ENCODE measurements at places on chromosomes 3 and 15.

DNA sequence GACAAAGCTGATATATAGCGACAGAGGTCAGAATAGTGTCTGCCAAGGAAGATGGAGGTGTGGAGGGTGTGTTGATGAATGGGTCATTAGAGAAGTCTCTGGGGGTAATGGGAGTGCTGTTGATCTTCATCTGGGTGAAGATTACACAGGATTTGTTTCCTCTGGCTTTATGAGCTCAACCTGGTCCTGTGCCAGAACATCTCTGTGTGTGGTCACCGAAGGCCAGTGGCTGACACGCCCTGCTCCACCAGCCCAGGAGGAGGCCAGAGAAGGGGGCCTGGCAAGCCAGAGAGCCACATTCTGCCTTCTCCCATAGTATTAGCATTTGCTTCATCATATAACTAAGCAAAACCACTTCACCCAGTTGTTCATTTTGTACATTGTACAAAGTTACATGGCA, 121.1 kb downstream of the ZNF621 start:
- DNase-seq, result no peak

DNA sequence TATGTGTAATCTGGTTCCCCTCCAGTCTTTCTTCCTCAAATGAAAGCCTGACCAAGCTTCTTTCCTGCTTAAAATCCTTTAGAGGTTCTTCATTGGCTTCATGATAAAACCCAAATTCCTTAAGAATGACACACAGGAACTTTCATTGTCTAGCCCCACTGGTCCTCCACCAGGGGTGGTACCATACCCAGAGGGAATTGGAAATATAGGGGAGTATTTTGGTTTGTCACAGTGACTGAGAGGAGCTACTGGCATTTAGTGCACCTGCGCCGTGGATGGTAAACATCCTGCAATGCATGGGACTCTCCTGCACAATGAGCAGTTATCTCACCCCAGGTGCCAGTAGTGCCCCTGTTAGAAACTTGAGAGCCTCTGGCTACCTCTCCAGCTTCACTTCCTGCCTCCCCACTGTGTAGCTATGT, 10.8 kb downstream of the ZWILCH start:
- no peak for DNase-seq

GRCh38 chr3:8899876-8900460, 63.3 kb downstream of the RAD18 start:
- no peak for DNase-seq

DNA sequence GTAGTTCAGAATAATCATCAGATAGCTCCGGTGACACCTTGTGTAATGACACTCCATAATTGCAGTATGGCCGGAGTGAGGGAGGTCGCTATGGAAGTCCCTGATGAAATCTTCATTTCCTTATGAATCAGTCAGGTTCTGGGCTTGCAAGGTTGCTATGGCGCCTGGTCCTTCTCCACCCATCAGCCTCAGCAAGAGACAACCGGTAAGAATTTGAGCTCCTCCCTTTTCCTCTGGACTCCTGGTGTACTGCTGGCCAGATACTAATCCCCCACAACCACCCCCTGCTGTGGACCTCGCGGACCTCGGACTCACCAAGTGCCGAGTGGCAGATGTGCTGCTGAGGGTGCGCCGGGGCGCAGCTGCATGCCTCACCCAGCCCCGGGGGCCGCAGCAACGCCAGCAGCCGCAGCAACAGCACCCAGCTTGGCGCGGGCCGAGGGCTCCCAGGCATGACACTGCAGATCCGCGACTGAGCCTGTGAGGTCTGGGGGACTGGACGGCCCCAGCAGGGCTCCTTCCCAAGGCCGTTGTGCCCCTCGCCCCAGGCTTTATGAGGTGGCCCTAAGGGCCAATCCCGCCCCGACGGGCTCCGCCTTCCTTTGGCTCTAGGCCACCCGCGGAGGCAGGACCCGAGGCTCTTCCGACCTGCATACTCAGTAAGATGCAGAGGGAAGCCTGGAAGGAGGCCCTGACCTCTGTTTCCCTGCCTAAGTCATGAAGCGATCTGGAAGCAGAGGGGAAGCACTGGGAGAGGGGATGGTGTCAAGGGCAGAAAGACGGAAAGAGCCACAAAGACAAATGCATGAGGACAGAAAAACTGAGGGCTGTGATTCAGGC, at the start of gene TIMP4:
Gene TIMP4 (minus strand): TSS at position 526 of the 840 bp plus-strand sequence. CDS start 72 bp downstream, at position 454.
- DNase-seq, result no peak

DNA sequence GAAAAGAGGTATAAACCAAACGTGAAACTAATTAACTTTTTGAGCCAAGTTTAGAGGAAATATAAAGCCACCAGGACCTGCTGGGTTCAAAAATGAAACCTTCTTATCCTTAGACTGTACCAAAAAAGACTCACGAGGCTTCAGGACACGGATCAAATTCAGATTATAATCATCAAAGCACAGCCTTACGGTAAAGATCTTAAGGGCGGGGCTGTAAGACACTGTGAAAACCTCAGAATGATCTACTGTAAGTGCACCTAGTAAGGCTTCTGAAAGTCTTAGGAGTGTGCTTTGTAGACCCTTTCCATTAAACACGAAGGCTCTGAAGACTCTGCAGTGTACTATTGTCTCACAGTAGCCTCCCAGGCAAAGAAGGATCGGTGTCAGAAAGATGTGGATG, 26.8 kb downstream of the TARS3 start:
- DNase-seq, result no peak

GRCh38 chr3:43866529-43867353, 176.0 kb downstream of the ABHD5 start:
- DNase-seq, result no peak

DNA sequence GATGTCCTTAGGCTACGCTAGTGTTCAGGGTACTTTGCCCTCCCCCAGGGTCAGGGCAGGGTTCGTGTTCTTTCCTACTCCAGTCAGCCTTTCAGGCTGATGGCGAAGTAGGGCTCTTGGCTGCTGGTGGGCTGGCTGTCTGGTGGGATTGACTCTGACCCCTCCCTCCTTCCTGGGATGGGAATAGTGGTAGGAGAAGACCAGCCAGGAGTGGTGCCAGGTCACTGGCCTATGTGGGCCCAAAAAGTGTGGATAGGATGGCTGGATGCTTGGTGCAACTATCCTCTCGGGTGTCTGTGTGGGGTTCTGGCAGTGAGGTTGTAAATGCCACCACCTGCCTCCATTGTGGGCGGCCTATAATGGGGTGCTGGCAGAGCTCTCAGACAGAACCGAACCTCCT, 20.4 kb upstream of the EXOG start:
- no peak for DNase-seq

GRCh38 chr15:101129851-101130380, 121.9 kb downstream of the CHSY1 start:
- DNase-seq, result no peak

DNA sequence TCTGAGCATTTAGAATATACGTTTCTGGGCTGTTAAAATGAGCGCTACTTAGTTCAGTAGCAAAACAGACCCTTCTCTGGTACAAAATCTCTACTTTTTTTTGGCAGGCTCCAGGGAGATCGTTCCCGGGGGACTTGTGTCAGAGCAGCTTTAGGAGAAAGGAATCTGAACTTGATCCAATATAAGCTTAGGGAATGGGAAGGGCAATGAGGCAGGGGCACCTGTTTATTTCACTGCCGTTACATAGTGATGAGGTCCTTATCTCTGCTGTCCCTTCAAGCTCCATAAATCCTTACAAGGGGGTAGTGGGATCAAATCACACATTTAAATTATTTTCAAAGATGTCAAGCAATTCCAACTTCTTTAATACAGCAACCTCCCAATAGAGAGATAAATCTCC, 128.7 kb upstream of the BNIP2 start:
- no peak for DNase-seq

GRCh38 chr3:125024817-125025216, 31.0 kb downstream of the HEG1 start:
- DNase-seq, result no peak

DNA sequence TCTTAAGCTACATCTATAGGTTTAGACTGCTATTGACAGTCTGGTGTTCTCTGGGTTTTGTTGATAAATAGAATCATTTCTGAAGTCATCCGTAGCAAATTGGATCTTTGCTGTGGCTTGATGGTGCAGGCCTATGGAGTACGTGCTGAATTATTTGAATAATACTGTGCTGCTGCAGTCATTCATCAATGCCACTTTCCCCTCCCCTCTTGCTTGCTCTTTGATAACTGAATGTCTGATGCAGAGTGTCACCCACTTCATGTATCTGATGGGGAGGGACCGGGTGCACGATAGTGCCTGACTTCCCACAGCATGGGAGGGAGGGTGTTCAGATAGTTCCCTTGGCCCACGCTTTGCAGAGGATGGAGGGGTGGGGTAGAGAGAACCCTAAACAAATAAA, 179.9 kb downstream of the AGBL1 start:
- no peak for DNase-seq

- DNase-seq, result no peak
Observed at GRCh38 chr3:17044855-17045254, 160.1 kb downstream of the PLCL2 start.

- DNase-seq, result no peak
Observed at GRCh38 chr3:194967151-194968117, 281.8 kb downstream of the FAM43A start.

DNA sequence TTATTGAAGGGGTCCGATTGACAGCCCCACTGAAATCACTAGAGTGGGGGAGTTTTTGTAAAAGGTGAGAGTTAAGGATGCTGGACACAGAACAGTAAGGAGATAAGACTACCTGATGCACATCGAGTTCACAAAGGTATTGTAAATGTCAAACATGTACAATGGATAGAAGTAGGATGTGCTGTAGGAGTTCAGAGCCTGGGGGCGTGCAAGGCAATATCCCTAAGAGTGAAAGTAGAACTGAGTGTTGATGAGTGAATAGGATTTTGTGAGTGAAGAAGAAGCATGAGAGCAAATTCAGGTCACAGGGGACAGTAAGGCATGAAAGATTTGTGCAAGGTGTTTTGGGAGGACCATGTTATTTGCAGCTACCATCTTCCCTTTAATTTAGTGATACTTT, 21.5 kb downstream of the DOCK3 start:
- no peak for DNase-seq

DNA sequence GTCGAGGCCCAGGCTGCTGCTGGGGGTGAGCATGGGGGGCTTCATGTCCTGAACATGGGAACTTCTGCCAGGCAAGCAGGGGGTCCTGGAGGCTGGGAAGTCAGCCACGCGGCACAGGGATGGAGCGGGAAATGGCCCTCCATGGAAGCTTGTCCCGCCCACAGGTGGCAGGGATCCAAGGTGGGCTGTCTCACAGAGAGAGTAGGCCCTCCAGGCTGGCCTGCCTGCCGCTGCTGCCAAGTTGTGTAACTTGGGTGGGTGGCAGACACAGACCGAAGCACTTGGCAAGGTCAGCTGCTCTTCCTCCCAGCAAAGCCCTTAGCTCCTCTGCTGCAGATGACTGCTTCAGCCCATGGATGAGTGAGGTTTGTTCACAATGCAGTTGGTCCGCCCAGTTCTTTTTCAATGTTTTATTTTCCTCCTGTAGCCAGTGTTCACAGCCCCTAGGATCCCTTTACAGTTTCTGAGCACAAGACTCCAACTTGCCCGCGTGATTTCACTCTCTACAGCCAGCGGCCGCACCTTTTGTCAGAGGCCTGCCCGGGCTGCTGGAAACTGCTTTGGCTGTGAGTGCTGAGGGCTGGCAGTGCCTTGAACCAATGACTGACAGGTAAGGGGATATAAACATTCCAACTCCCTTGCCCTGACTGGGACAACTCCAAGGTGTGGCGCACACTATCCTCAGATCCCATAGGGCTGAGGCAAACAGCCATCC, 26.7 kb downstream of the HCN4 start:
- no peak for DNase-seq

GRCh38 chr15:48423896-48424475, 92.8 kb downstream of the DUT start:
- DNase-seq, result no peak

DNA sequence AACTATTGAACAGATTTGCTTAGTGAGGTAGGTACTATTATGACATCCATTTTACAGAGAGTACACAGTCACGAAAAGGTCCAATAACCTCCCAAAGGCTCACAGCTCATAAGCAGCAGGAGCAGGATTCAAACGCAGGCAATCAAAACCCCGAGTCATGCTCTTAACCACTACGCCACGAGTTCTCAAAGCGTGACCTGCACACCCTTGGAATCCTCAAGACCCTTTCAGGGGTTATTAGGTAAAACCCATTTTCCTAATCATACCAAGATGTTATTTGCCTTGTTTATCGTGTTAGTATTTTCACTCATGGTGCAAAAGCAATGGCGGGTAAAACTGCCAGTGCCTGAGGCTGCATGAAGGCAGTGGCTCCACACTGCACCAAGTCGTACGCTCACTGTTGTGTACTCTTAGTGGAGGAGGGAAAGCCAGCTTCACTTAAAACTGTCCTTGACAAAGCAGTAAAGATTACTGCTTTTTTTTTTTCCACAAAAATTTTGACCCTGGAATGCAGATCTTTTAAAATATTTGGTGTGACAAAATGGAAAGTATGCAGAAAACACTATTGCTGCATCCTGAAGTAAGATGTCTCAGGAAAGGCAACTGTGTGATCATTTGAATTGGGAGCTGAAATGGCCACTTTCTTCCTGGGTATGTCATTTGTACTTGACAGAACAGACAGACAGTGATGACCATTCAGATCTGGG, 96.1 kb downstream of the IGF2BP2 start:
- no peak for DNase-seq

GRCh38 chr3:8303466-8303865, 198.2 kb upstream of the LMCD1 start:
- no peak for DNase-seq

- no peak for DNase-seq
Observed at GRCh38 chr15:101004500-101004899, 85.3 kb downstream of the LRRK1 start.

GRCh38 chr3:25831578-25831977, 41.7 kb downstream of the OXSM start:
- DNase-seq, result no peak

DNA sequence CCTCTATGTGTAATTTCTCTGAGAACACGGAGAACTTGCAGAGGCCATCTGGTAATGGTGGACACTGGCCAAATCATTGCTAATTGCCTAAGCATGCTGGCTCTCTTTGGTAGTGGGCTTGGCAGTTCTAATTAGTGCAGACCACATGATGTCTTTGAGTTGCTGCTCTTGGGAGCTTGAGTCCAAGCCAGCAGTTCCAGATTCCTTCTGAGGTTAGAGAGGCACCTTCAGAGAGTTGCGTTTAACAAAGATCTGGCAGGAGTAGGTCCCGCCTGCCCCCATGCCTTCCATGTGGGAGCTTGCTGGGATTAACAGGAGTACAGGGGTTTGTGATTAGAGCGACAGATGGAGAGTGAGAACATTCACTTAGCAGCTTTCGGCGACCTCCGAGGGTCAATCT, 449.0 kb upstream of the LMCD1 start:
- no peak for DNase-seq

DNA sequence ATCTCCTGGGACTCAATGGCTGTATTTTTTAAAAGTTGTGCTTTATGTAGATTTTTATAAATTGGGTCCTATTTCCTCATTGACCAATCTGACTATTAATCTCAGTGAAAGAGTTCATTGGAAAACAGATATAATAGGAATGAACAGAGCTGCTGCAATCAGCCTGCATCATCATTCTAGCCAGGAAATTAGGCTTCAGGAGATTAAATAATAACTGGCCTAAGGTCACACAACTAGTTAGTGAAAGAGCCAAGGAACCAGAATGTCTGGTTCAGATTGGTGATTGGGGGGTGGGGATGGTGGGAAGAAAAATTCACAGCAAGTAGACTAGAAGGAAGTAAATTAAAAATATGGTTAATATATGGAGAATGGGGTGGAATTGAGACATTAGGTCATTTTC, 180.9 kb upstream of the ROPN1 start:
- DNase-seq, result no peak

- no peak for DNase-seq
Observed at GRCh38 chr3:11156026-11156410, 1.7 kb downstream of the HRH1 start.
